Right forelimb (tissue), 1 donor: ENCODE measurements at places on chromosomes 11 and 22.

DNA sequence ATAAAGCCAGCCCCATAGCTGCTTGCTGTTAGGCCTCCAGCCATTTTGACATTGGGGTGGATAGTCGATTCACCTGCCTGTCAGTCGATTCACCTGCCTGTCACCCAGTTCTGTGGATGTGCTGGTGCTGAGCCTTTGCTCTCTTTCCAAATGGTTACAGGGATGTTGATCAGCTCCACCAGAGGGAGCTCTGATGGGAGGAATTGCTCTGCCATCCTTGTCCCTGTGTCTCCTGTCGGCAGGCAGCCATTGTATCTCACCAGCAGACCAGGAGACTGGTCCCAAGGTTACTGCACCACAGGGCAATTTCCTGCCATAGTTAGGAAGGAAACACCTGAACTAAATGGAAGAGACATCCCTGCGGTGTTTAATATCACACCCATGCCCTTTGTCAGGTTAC lies 6.1 kb downstream of the MPEG1 start:
- DNase-seq = no peak

DNA sequence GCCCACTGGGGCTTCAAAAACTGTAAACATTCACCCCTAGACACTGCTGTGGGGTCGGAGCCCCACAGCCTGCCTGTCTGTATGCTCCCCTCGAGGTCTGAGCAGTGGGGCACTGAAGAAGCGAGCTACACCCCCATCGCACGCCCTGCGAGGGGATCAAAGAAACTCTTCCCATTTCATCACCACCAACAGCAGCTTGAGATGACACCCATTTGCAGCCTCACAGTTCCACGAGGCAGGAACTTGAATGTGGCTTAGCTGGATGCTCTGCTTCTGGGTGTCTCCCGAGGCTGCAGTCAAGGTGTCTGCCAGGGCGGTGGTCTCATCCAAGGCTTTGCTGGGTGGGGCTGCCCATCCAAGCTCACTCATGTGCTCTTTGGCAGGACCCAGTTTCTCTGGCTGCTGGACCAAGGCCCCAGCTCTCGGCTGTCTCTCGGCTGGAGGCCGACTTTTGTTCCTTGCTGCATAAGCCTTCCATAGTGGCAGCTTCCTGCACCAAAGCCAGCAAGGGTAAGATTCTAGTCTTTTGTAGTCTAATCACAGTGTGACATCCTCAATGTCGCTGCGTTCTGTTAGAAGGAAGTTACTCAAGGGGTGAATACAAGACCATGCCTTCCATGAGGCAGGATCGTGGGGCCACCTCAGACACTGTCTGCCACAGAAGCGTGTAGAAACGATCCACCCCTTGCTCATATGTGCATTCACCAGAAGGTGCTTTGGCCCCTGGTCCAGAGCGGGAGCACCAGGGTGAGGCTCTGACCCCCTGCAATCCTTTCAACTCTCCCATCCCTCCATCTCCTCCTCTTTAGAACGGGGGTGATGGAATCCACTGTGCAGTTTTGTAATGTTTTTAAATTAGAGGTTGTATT lies 46.2 kb upstream of the SEPTIN5 start:
- no peak for DNase-seq

GRCh38 chr22:46490538-46490937 lies 46.9 kb downstream of the CELSR1 start:
- no peak for DNase-seq

GRCh38 chr11:57515332-57516060 lies at the start of gene SLC43A1:
TSS of gene SLC43A1 (minus strand) at chr11:57515702. CDS start at chr11:57514111, 1,591 bp downstream.
- peak; percentile 67 for DNase-seq

DNA sequence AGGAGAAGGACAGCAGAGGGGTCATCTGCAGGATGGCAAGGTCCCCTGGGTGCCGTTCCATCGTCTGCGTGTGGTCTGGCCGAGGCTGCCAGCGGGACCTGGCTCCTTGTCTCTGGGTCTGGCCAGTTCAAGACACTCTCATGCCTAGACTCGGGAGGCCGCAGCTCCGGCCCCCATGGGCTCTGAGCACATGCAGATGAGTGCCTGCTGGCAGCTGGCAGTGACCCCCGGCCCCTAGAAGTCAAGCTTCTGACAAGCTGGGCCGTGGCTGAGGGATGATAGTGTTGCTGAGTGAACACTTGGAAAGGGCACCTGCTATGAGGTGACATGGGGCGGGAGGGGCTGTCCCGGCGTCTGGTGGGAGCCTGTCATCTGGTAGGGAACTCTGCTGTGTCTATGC lies 1180.6 kb downstream of the BRD1 start:
- DNase-seq = no peak

- DNase-seq = peak; percentile 93
Observed at GRCh38 chr11:118791111-118791960, at the start of gene DDX6. TSS of gene DDX6 (minus strand) at chr11:118791164. CDS start at chr11:118786251, 4,913 bp downstream.

- DNase-seq = no peak
Observed at GRCh38 chr22:46572911-46573780, 35.7 kb upstream of the CELSR1 start.

- peak; percentile 28 for DNase-seq
Observed at GRCh38 chr11:2768471-2769408, 68.9 kb upstream of the KCNQ1OT1 start.

DNA sequence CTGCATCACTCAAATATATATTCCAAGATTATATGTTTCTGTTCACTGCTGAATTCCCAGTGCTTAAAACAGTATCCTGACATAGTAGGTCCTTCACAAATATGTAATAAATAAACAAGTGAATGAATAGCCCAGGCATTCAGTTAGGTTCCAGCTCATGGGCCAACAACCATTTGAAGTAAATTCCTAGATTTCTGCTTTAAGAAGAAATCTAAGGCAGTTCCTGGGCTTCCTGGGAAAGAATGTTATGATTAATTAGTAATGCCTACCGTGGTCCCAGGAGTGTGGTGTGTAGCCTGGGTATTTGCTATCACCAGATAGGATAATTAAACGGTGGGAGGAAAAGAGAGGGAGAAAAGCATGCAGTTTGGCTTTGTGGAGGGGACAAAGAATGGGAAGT lies 576.8 kb downstream of the SOX6 start:
- no peak for DNase-seq

DNA sequence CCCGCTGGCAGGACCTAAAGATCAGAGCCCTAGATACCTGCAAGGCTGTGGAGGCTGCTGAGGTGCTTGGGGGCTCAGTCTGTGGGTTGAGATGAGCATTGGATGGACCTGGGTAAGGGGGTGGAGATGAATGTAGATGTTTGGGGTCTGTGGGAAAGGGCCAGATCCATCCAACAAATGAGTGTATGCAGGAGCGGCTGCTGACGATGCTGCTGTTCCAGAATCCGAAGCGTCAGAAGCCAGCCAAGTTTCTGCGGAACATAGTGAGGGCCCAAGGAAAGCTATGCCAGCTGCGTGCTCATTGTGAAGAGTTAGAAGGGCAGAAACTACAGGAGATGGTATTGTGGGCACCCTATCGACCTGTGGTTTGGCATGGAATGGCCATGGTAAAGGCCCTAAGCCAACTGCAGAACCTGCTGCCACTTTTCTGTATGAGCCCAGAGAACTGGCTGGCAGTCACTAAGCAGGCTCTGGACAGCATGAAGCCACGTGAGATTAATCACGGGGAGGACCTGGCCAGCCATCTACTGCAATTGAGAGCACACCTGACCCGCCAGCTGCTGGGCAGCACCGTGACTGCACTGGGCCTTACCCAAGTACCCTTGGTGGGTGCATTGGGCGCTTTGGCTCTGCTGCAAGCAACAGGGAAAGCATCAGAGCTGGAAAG lies 36.6 kb downstream of the RRP8 start:
- DNase-seq = no peak

DNA sequence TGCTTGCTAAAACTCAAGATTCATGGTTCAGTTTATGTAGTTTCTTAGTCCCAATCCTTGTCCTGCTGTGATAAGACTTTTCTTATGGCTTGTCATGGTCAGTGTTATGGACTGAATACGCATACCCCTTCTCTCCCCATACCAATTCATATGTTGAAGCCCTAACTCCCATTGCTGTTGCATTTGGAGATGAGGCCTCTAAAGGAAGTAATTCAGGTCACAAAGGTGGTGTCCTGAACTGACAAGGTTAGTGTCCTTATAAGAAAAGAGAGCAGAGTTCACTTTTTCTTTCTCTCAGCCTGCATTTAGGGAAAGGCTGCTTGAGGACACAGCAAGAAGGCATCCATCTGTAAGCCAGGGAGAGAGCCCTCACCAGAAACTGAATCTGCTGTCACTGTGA lies 618.2 kb downstream of the LRRC4C start:
- DNase-seq = no peak

GRCh38 chr11:92819830-92820229 lies 149.6 kb upstream of the MTNR1B start:
- no peak for DNase-seq

DNA sequence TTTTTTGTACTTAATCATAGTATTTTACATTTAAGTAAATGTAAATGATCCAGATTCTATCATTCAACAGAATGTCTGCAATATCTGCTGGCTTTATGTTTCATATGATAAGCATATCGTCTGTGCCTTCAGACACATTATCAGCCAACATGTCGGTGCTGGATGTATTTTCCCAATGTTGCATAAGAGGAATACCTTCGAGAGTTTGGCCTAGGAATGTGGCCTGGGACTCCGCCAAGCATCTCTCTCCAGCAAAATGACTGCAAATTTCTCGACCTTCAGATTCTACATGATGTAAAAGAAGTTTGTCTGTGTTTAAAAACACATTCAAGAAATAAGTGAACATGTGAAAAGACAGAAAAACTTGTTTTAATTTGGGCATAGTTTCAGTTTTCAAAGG lies 6.9 kb downstream of the BDNF start:
- no peak for DNase-seq

DNA sequence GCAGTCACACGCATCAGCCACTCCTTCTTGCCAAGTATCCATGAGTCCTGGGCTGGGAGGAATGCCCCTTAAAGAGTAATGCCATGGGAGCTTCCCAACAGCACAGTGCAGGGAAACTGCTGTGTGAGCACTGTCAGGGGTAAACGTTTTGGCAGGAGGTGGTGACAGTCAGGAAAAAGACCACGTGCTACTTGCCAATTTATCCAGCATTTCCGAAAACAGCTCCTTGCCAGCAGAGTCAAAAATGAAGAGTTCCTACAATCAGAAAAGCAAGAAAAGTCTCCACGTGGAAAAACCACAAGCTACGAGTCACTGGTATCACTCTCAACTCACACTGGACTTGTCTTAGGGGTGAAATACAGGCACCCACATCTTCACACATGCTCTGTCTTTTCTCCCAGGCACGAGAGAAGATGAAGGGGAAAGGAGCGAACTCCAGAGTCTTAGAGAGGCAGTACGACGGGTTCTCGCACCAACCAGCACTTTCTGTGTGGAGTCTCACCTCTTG lies 9.9 kb downstream of the IFT27 start:
- no peak for DNase-seq

- DNase-seq = no peak
Observed at GRCh38 chr22:23313791-23314567, 133.7 kb downstream of the BCR start.
